ENCODE measurements at places on chromosomes 16 and 17.

GRCh38 chr16:49661465-49662187 is 194.3 kb downstream of the ZNF423 start:
- DNase-seq: no peak

DNA sequence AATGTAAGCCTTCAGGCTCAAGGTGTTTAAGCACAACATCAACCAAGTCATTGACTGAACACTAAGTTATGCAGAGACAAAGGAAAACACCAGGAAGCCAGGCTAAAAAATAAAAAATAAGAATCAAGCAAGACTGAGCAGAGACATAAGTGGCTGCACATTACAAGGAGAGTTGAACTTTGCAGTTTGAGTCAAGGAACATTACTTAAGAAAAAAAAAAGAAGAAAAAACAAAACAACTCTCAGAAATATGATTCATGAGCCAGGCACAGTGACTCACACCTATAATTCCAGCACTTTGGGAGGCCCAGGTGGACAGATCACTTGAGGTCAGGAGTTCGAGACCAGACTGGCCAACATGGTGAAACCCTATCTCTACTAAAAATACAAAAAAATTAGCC is 168.1 kb downstream of the C16orf95 start:
- no peak for DNase-seq

- DNase-seq: no peak
These were observed 14.8 kb upstream of the PVALEF start for GRCh38 chr17:81150377-81151077.

GRCh38 chr16:72430121-72430520 is 258.2 kb upstream of the PMFBP1 start:
- no peak for DNase-seq

GRCh38 chr17:78504156-78504925 is 72.9 kb downstream of the DNAH17 start:
- DNase-seq: no peak

- no peak for DNase-seq
These were observed 115.2 kb downstream of the COPRS start for GRCh38 chr17:31743797-31744196.

DNA sequence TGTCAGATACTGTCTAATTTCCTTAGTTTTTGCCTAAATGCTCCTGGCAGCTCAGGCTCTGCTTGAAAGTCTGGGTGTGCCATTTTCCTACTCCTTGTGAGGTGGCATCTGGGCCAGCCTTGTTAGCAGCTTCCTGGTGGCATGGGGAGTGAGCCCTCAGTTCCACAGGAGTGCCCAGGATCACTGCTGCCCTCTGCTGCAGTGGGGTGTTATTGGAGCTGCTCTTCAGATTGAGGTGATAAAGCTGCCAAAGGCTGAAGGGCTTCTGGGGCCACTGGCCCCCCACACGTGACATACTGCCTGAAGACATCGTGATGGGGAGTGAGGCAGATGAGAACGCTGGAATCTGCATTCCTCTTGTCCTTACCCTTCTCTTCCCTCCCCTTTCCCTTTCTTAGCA is 27.4 kb downstream of the CEP95 start:
- no peak for DNase-seq

GRCh38 chr16:24150282-24150681 is 105.9 kb upstream of the CACNG3 start:
- no peak for DNase-seq

- no peak for DNase-seq
These were observed 7.1 kb upstream of the ERCC4 start for GRCh38 chr16:13912891-13913290.

- DNase-seq: no peak
These were observed 187.0 kb downstream of the SEC14L1 start for GRCh38 chr17:77327566-77328464.

DNA sequence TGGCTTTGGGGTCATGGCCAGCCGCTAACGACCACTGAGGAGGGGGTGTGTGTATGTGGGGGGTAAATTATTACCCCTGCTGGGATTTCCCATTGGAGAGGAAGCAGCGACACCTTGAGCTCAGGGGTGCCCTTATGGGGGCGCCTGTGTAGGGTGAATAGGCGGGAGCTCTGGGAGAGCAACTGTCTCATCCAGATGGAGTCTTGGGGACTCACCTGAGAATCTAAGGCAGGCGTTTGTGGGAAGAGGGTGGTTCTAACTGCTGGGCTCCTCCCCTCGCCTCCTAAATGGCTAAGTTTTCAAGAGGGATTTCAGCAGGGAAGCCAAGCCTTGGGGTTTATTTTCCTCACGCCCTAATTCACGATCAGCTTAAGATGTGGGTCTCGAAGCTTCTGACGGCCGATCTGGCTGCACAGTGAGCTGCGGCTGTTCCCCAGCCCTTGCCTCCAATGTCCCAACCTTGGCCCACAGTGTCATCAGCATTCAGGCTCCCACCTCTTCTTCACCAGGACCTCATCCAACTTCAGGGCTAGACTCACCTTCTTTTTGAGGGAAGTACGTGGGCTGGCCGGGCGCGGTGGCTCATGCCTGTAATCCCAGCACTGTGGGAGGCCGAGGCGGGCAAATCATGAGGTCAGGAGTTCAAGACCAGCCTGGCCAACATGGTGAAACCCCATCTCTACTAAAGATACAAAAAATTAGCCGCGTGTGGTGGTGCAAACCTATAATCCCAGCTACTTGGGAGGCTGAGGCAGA is 136.9 kb upstream of the EEF2KMT start:
- no peak for DNase-seq

- no peak for DNase-seq
These were observed 2.9 kb upstream of the CLDN9 start for GRCh38 chr16:3009568-3010390.

- DNase-seq: no peak
These were observed 78.2 kb downstream of the CCDC182 start for GRCh38 chr17:57666946-57667345.

- no peak for DNase-seq
These were observed 13.6 kb upstream of the GIP start for GRCh38 chr17:48981927-48982539.

- DNase-seq: no peak
These were observed 151.6 kb downstream of the PHKB start for GRCh38 chr16:47612711-47613110.

DNA sequence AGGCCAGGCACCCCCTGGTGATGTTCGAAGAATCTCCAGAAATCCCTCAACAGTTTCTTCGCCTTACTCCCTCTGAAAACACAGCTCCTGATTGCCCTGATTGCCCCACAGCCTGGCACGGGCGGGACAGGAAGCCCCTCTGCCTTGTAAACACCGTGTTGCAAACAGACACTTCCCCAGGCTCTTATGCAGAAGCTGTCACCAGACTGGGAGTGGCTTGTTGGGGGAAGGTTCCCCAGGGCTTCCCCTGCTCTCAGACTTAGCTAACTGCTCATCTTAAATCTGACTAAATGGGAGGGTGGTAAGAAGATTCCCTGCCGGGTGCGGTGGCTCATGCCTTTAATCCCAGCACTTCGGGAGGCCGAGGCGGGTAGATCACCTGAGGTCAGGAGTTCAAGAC is 11.2 kb downstream of the PIK3R5 start:
- peak; percentile 44 for DNase-seq

DNA sequence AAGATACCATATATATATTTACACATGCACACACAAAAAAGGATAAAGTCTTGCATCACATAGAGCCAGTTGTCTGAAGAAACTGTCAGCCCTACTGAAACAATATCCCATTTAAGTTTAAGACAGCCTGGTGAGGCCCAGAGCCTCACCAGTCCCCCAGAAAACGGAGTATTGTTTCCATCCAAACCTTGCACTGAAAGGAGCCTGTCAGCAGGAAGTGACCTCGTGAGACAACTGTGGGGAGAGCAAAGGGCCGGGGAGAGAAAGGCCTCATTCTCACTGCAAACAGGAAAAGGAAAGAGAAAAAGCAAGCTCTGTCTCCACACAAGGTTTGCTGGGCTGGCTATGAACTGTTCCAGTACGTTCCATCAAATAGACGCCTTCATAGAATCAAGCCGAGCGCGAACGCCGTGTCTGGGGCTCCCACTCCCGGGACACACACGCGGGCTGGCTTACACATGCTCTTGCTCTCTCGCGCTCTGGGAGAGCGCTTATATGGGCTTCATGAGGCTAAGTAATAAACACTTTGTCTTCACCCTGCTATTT is 44.4 kb upstream of the ZFHX3 start:
- no peak for DNase-seq

- no peak for DNase-seq
These were observed 24.1 kb downstream of the AXIN2 start for GRCh38 chr17:65537343-65537844.

DNA sequence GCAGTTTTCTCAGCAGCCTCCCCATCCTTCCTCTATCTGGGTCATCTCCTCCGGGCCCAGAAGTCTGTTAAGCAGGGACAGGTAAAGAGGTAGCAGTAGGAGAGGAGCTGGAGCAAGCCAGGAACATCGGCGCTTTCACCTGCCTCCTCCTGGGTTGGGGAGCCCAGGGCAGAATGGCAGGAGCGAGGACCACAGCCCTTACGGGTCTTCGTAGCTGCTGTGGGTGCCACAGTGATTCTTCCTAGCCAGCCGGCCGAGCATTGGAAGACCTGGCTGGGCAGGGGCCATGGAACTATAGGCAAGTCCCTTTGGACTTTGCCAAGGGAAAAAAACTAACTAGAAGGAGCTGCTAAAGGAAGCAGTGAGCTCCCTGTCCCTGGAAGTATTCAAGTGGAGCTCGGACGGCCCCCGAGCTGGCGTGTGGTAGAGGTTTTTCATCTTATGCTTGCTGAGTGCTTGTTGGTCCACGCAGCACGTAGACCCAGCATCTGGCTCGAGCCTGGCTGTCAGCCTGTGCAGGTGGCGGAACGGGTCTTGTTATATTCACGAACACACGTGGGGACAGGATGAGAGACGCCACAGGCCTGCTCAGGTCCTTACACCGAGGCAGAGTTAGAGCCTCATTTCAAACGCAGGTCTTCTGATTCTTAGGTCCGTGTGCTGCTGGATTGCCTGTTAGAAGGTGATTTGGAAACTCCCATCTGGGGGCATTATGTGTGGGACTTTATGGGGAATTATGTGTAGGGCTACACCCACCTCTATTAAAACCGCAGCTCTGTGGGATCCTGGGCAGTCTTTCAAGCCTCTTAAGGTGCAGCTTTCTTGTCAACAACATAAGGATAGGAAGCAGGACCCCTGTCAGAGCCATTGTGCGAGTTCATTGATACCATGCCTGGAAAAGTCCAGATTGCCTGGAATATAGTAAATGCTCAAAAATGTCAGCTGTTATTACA is 54.8 kb downstream of the OR1D5 start:
- no peak for DNase-seq

DNA sequence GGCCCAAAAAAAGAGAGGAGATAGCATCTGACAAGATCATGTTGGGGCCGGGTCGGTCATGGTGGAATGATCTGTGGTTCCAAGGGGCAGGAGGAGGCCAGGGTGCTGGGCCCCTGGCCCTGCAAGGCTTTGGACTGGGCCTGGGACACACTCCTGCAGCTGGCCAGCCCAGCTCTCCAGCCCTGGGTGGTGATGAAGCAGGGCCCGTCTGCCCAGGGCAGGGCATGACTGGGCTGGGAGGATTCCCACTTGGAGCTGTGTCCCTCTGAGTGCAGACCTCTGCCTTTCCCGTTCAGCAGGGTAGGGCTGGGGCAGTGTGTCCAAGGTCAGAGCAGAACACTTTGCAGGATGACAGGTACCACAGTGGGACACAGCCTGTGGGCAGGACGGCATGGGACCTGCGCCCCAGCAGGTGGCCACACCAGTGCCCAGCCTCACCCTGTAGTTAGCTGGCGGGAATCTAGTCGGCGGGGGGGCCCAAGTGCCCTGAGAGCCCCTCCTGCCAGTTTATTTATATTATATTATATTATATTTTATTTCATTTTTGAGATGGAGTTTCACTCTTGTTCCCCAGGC is 27.6 kb upstream of the MYO15B start:
- DNase-seq: no peak

- no peak for DNase-seq
These were observed 2.6 kb upstream of the LGALS9 start for GRCh38 chr17:27628376-27628775.

- no peak for DNase-seq
These were observed 20.8 kb downstream of the FANCA start for GRCh38 chr16:89795676-89796075.

- DNase-seq: no peak
These were observed 736 bp downstream of the SPATA20 start for GRCh38 chr17:50547736-50548083.

GRCh38 chr17:75637143-75637538 is 3.9 kb downstream of the SMIM5 start:
- no peak for DNase-seq

GRCh38 chr17:21286066-21286770 is 1.7 kb downstream of the MAP2K3 start:
- no peak for DNase-seq

DNA sequence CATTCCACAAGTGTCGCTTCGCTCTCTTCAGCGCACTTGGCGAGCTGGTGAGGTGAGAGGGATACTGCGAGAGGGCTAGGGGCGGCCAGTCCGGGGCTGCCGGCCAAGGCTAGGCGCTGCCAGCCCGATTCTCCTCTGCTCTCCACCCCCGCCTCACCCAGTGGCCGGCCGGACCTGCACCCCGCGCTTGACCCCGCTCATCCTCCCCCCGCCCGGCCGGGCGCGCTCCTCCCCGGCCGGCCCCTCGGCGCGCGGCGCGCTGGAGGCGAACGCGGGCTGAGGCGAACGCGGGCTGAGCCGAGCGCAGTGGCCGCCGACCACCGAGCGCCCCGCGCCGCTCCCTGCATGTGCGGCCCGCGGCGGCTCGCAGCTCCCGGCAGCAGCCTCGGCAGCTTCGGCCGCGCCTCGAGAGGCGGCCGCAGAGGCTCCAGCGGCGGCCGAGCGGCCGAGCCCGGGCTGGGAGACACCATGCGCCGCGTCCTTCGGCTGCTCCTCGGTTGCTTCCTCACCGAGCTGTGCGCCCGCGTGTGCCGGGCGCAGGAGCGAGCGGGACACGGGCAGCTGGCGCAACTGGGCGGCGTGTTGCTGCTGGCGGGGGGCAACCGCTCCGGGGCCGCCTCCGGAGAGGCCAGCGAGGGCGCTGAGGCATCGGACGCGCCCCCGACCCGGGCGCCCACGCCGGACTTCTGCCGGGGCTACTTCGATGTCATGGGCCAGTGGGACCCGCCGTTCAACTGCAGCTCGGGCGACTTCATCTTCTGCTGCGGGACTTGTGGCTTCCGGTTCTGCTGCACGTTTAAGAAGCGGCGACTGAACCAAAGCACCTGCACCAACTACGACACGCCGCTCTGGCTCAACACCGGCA is at the start of gene SHISA9:
SHISA9 (plus strand) TSS at position 2 of the 865 bp plus-strand sequence.
- no peak for DNase-seq

DNA sequence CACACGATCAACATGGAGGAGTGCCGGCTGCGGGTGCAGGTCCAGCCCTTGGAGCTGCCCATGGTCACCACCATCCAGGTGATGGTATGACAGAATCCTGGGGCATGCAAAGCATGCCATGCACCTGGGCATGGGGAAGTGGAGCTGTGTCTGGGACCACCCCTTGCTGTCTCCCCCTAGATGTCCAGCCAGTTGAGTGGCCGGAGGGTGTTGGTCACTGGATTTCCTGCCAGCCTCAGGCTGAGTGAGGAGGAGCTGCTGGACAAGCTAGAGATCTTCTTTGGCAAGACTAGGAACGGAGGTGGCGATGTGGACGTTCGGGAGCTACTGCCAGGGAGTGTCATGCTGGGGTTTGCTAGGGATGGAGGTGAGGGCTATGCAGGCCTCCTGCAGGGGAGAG is 6.7 kb downstream of the IFI35 start:
- no peak for DNase-seq

GRCh38 chr16:69057400-69058378 is 47.8 kb upstream of the HAS3 start:
- no peak for DNase-seq

- DNase-seq: no peak
These were observed 2.7 kb downstream of the NOXO1 start for GRCh38 chr16:1978476-1979120.

- no peak for DNase-seq
These were observed 222.1 kb downstream of the RBFOX3 start for GRCh38 chr17:79388556-79389295.

Measured in stimulated activated CD4-positive, alpha-beta T cell treated with anti-CD3 and anti-CD28 coated beads, Interleukin-1b, Interleukin-23, amount 100 ng/mL, for 1 hour (primary cell).